ENCODE measurements at places on chromosomes 3 and 15. TPM values are rescaled to one million over a fixed set of nuclear protein-coding genes. Genes with fewer than 3 reads are reported as not detected.

PRRT3 gene
- total RNA-seq = 6.8 TPM

DPPA4 gene
- total RNA-seq = 546 TPM

GHSR gene
- not detected for total RNA-seq

DNA sequence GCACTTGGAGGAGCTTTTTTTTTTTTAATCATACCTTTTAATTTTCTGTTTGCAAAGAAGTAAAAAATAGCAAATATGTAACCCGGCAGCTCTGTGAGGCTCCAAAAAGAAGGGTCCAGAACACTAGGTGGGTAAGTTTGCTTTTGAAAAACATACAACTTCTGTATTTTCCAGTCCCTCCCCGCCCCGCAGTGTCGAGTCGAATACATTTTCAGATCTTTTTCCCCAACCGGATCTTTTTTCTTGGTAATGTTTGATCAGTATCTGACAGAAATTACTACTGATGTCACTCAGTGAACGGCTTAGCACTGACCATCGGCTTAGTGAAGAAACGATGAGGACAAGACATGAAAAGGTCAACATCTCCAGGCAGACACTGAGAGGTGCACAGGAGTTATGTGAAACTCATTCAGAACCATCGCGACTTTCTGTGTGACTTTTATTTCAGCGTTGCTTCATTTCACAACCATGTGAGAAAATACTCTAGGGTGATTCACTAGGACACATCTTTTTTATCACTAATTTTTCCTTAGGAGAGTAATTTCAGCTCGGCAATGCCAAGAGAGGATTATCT, 11.0 kb downstream of the ISL2 start:
- peak; percentile 23 for DNase-seq

GRCh38 chr3:19232566-19232965, 84.3 kb downstream of the KCNH8 start:
- no peak for DNase-seq

GRCh38 chr3:62332017-62332416, 41.3 kb downstream of the FEZF2 start:
- DNase-seq = no peak

- no peak for DNase-seq
Measured at GRCh38 chr3:46300461-46300789, 53.5 kb upstream of the CCR2 start.

GRCh38 chr3:175410251-175410650, 551.1 kb downstream of the NAALADL2 start:
- no peak for DNase-seq

DNA sequence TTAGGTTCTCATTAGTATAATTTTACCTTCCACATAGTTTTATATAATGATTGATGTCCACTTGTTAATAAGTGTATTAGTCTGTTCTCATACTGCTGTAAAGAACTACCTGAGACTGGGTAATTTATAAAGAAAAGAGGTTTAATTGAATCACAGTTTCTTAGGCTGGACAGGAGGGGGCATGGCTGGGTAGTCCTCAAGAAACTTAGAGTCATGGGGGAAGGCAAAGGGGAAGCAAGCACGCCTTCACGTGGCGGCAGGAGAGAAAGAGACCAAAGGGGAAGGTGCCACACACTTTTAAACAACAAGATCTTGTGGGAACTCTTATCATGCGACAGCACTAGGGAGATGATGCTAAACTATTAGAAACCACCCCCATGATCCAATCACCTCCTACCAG, 19.2 kb downstream of the DZIP3 start:
- DNase-seq = peak; percentile 2

DNA sequence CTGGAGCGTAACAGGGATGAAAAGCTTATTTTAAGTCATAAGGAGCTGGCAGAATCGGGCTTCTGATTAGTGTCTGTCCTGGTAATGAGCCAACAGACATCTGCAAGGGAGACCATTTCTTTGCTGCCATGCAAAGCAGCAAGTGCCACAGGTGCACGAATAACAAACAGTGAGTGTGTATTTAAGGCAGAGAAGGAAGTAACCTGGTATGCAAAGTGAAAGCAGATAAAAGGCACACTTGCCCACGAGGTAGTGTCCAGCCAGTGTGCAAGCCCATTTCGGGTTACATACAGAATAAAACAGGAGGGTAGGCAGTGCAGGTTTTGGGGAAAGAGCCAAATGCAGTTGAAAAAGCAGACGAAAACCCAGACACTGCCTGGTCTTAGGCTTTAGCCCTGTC, 1153.7 kb downstream of the SI start:
- no peak for DNase-seq

GRCh38 chr3:59326246-59327024, 276.6 kb upstream of the CFAP20DC start:
- DNase-seq = peak; percentile 19

DNA sequence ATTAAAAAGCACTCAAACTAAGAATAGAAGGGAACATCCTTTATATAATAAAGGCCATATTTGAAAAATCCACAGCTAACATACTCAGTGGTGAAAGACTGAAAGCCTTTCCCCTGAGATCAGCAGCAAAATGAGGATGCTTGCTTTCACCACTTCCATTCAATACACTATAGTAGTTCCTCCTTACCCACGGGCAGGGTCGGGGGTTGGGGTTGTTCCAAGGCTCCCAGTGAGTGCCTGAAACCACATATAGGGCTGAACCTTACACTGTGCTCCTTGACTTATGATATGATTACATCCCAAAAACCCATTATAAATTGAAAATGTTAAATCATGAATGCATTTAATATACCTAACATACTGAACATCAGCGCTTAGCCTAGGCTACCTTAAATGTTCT, 37.7 kb downstream of the ALDH1L1 start:
- peak; percentile 50 for DNase-seq

DNA sequence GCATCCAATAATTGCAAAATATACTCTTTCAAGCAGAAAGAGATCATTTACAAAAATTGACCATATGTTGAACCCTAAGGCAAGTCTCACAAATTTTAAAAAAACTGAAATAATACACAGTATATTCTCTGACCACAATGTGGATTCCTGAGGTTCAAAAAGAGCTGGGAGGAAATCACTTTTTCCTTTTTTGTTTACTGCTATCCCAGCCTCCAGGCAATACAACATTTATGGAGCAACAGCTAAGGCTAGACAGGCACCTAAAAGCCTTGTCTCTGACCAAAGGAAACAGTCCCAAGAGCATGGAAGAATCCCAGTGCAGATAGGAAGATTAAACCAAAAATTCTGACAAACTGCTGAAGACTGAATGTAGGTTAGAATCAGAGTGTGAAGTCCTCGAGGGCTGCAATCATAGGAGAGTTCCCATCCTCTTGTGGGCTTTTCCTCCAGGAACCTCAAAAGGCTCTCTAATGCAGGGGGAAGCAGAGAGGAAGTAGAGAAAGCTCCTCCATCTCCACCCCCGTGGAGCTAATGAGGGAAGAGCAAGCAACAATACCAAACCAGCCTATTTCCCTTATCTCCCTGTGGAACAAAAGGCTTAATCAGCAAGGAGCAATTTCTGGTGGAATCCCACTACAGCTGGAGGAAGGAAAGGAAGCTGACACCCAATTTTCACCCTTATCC, 57.0 kb downstream of the TMCC1 start:
- peak; percentile 28 for DNase-seq

- peak; percentile 68 for DNase-seq
Measured at GRCh38 chr15:67021455-67021854, 43.9 kb upstream of the SMAD3 start.

DNA sequence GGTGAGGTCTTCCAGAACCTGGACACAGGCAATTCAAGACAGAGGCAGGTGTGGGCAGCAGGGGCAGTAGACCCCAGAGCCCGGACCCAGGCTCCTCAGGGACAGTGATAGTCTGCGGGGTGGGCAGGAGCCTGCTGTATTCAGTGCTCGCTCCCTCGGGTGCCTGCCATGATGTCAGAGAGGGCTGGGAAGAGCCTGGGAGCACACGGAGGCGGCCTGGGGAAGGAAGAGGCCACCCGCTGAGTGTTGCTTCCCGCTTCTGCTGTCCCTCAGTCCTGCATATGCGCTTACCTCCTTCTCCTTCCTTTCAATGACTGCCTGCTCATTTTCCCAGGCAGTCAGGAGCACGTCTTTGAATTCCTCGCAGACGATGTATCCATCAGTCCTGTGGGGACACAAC, 22.8 kb downstream of the TMEM43 start:
- DNase-seq = peak; percentile 56

All from H7 (cell line).